ENCODE measurements at places on chromosomes 12 and 14.

DNA sequence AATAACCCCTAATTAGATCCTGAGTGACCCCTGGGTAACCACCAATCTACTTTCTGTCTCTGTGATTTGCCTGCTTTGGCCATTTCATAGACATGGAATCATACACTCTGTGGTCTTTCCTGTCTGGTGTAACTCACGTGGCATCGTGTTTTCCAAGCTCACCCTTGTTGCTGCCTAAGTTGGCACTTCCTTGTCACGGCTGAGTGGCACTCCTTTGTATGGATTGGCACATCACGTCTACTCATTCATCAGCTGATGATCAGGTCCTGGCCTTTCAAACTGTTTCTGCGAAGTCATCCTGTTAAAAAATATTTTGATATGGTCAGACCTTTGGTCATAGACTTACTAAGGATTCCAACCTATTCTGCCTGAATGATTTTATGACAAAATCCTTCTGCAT, 87.7 kb downstream of the GLT1D1 start:
- no peak for DNase-seq

GRCh38 chr12:64004641-64005040, 160.1 kb downstream of the SRGAP1 start:
- DNase-seq, result no peak

- no peak for DNase-seq
Measured at GRCh38 chr14:78530078-78530477, 359.9 kb downstream of the NRXN3 start.

GRCh38 chr14:101500061-101500460, 61.2 kb upstream of the DIO3 start:
- DNase-seq, result no peak

GRCh38 chr14:89248411-89249064, 168.5 kb downstream of the FOXN3 start:
- DNase-seq, result no peak

DNA sequence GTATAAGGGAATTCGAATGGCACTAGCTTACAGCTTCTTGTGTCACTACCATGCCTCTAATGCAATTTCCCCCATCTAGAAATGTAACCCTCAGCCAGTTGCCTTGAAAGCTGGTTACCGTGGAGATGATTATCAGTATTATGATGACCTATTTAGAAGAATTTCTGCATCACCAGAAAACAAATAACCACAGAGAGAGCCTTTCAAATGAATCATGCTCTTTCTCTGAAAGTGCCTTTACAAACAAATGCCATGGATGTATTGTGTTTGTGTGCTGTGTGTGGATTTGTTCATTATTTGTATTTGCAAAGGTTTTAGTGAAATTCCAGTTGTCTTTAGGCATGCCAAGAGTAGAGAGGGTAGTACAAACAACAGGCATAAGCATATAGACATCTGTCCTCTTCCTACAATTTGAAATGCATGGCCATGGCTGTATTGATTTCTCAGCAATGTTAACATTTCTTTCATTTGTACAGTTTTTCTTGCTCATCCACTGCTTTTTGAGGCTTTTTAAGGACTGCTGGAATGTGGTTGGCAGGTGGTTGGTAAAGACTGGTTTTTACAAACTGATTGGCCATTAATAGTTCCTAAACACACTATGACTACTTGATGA, 266.5 kb downstream of the PAWR start:
- DNase-seq, result no peak

DNA sequence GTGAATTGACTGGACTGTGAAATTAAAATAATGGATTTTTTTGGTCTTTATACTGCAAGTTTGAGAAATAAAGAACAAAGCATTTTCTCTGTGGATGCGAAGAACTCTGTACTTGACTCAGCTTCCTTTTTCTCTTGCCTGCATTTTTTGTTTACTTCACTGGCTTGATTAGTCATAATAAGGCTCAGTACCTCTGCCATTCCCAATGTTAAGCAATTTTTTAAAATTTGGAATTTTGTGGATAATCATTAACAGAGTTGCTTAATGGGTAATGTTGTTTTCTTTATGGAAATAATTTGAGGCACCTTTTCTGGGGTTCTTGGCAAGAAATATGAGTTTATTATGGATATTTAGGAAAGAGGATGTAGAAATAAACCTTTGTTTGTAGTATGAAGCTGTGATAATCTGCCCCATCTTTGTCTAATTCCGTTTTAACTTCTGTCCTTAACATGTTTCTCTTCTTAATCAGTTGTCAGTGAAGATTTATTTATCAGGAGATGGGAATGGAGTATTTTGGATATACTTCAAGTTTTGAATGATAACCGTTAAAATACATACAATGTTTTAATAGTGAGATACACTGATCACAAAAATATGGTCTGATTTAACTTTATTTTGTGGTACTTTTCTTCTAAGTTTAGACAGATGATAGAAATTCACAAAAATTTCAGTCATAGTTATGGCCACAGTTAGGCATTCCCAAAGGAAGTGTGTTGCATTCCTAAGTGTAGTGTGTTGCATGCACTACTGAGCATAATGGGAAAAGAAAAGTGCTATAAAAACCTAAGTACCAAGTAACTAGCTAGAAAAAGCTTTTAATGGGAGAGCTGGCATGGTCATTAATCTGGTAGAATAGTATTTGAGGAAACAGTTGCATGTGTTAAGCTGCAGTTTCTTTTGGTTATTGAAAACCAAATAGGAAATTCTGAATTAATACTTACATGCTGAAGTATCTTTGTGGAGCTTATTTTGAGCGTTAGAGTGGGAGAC, 27.7 kb downstream of the WNK1 start:
- no peak for DNase-seq
